ENCODE measurements at places on chromosomes 3 and 15.

DNA sequence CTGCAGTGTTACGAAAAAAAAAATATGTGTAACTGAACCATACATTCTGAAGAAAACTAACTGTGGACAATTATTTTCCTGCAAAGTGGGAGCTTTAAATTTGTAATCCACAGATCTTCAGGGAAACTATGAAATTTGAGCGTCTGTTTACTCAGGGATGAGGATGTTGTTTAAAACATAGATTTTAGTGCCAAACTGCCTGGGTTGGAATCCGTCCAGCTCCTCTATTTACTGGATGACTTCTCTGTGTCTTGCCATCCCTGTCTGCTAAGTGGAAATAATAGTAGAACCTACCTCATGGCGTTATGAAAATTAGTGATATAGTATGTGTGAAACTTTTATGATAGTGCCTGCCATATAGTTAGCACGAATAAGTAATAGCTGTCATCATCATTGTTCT lies 666.5 kb downstream of the SQOR start:
- peak; percentile 57 for DNase-seq

GRCh38 chr3:39021465-39022285 lies 30.1 kb downstream of the SCN11A start:
- DNase-seq, result no peak

GRCh38 chr3:39141171-39141995 lies 12.0 kb downstream of the CSRNP1 start:
- peak; percentile 73 for DNase-seq

DNA sequence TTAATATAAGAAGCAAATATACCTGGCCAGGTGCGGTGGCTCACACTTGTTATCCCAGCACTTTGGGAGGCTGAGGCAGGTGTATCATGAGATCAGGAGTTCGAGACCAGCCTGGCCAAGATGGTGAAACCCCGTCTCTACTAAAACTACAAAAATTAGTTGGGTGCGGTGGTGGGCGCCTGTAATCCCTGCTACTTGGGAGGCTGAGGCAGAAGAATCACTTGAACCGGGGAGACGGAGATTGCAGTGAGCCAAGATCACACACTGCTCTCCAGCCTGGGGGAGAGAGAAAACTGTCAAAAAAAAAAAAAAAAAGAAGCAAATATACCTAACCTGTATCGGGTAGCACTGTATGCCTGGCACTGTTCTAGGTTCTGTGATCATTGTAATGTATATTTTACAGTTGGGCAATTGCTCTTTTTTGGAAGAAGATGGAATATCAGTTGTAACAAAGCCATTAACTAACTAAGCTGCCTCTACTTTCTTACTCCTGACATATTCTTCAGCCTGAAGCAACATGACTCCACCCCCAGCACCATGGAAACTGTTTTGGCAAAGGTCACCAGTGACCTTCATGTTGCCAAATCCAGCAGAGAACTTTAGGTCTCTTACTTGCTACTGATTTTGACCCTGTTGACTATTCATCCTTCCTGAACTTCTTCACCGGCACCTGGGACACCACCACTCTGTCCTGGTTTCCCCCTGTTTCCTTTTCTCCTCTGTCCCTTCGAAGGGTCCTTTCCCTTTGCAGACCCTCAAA lies 203.8 kb downstream of the RPLP1 start:
- no peak for DNase-seq

GRCh38 chr3:123444744-123445143 lies 4.1 kb downstream of the ADCY5 start:
- DNase-seq, result no peak

GRCh38 chr3:63900459-63900858 lies 11.7 kb downstream of the SCAANT1 start:
- peak; percentile 74 for DNase-seq

GRCh38 chr3:42635111-42635510 lies 18.4 kb upstream of the ZBTB47 start:
- DNase-seq, result no peak

- peak; percentile 82 for DNase-seq
Measured at GRCh38 chr3:49165771-49166751, at the start of gene CCDC71. TSS of gene CCDC71 (minus strand) at chr3:49166331. CDS start at chr3:49164208, 2,123 bp downstream.

GRCh38 chr3:33063651-33064051 lies 33.3 kb downstream of the GLB1 start:
- no peak for DNase-seq

DNA sequence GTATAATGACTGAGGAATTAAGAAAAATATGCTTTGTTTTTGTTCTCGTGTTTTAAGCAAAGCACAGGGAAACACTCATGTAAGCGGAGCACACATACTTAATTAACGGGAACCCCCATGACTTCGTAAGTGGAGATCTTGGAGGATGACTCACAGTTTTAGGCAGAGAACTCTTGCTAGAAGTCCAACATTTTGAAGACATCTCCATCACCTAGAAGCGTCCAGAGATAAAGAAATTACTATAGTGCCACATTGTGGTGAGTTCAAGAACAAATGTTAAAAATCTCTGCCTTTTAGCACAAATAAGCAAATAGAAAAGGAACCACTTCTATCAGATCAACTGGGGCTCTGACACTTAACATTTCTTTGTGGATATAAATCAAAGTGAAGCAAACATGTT lies 194.1 kb upstream of the ARHGEF26 start:
- peak; percentile 98 for DNase-seq

- peak; percentile 36 for DNase-seq
Measured at GRCh38 chr3:69326855-69327300, 59.0 kb downstream of the FRMD4B start.

- peak; percentile 82 for DNase-seq
Measured at GRCh38 chr15:31488437-31489204, 162.0 kb downstream of the KLF13 start.

DNA sequence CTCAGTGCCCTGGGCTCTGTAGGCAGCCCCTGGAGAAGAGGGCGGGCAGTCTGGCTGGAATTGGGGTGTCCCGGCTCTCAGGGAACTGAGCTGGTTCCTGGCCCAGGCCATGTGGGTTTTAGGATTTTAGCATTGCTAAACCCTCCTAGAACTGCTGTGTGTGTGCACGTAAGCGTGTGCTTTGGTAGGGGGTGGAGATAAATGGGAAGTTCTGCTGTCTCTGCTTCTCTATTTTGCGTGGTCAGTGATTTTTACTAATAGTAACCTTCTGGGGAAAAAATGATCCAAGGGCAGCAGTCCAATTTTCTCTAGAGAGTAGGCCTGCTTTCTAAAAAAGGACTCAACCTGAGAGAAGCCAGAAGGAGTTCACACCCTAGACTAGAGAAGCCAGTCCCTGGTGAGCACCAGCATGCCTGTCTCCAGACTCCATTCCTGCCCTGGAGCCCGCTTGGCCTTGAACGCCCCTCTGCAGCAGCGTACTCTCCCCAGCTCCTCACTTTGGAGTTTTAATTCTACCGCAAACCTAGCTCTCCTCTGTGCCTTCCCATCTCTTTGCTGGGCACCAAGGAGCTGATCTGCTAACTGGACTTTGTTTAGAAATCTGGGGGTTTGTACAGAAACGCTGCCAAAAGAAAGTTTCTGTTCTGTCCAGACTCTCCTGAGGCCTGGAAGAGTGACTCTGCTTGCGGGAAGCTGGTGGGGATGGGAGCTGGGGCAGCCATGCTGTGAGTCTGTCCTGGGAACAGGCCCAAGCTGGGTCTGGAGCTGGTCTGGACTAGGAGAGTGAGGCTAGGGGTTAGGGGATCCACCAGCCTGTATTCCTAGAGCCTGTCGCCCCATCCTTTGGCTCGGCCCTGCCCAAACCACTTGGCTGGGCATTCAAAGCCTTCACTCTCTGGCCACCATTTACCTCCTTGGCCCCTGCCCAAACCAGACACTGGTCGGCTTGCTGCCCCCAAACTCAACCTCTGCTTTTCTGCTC lies 19.7 kb downstream of the CORO2B start:
- DNase-seq, result no peak

DNA sequence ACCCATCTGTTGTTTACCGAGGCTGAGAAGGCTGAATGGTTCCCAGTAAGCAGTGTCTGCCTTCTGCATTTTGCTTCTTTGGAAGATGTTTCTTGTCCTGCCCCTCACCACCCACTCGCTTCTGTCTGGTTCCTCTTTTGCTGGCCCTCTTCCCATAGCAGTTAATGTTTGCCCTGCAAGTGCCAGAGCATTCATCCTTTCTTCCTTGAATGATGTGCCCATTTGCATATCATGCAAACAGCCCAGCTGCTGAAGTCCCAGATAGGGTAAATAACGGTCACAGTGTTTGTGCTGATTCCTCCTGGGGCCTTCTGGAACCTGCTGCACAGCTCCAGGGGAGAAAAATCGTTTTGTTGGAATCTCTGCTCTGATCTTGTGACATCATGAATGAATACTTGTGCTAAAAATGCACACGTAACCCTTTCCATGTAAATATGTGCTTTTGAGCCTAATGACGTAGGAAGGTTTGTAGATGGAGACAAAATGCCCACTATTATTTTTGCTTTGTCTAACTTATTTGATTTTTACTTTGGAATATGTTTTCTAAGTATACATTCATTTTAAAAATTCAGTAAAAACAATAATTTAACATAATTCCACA lies 381.0 kb downstream of the SOX2 start:
- DNase-seq, result no peak

- no peak for DNase-seq
Measured at GRCh38 chr3:154766765-154767503, 313.2 kb upstream of the MME start.
